Activated T-helper 1 cell treated with Interleukin-2 at 50 U/mL for 16 hours (primary cell): ENCODE measurements at places on chromosomes 1 and 21.

GRCh38 chr21:45972353-45972715 lies 9.2 kb upstream of the COL6A1 start:
- no peak for DNase-seq

DNA sequence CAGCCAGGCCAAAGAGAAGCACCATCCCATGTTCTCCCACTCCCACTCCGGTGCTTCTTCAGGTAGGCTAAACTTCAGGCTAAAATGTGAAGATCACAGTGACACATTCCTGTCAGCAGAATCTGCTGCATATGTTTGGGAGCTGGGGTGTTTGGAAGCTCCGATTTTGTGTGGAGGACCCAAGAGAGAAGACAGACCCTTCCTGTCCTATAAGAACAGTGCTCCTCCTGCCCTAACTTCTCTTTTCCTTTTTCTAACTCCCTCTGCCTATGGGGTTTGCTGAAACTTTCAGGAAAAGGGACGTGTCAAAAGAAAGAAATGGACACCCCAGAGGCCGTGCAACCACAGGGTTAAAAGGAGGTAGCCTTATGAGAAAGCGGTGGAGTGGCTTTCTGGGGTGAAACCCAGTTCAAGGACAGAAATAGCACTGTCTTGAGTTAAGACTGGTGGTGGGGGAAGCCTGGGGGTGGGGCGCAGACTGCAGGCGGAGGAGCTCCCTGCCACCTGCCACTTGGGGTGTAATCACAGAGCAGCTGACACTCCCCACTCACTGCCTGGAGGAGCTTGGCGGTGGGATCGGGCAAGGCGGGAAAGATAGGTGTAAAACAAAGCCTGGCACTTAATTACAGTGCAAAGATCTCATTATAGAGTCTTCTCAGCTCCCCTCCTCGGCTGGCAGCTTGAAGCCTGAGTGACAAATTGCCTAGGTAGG lies 645 bp upstream of the TLR5 start:
- no peak for DNase-seq

DNA sequence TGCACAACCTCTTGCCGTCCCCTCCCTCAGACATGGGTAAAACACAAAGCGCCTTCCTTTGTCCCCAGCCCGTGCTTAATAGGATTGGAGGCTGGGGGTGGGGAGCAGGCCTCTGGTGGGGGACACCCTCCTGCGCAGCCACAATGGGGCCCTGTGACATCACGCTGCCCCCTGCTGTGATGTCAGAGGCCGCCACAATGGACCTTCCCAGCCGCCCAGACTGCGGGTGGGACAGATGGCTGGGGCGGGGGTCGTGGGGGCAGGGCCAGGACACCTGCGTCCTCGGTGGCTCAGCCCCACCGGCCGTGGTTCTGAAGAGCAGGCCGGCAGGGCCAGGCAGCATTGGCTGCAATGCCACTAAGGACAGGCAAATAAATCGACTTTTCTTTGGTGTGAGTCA lies 39.9 kb downstream of the EPHA2 start:
- no peak for DNase-seq

DNA sequence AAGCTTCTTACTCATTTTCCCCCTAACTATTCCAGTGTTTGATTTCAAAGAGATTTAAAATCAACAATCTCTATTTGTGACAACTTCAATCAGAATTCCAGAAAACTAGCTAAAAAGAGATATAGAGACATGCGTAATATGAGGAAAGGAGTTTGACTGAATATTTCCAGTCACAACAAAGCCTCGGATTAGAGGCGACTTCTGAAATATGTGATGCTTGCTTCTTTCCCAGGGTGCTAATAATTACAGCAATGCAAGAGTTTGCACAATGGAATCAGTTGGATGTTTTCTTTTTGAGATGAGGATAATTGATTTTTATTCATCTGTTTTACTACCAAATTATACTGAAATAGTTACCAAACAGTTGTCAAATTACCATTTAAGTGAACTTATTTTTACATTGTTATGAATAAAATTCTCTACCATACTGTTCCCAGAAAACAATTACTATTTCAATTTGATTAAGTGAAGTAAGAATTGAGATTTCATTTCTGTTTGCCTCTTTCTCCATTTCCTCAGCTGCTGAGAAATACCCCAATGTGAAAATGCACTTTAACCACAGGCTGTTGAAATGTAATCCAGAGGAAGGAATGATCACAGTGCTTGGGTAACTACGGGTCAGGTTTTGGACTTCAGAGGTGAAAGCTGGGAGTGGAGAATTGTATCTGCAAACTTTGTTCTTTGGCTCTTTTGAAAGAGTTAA lies 28.1 kb downstream of the KMO start:
- DNase-seq, result no peak

- DNase-seq, result no peak
Observed at GRCh38 chr1:150789396-150789795, 18.7 kb downstream of the CTSK start.

DNA sequence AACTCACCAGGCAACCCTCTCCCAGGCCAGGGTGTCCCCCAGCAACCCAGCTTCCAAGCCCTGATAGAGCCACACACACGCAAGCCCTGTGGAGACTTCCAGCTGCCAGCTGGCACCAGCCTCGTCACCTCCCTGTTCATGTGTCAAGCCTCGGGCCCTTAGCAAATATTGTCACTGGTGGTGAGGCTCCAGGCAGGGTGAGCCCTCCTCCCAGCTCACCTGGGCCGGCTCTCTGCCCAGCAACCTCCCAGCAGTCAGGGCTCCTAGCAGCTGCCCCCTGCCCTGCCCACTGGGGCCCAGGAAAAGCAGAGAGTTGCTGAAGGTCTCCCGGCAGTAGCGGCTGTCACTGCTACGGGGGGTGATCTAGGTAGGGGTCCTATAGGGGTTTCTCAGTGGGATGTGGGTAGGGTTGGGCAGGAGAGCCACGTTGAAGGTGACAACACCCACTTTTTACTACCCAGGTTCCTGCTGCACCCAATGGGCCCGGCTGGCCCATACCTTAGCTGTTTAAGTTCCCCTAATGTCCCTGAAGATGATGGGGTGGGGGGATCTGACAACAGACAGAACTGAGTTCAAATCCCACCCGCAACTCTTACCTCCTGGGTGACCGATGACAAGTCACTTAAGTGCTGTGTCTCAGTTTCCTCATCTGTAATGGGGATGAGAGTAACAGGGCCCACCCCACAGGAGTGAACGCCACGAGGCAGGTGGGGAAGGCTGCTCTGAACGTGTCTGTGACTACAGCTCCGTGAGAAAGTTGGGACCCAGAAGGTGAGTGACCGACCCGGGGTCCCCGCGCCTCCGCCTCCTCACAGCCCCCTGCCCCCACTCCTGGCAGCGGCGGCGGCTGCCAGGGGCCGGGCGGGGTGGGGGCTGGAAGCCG lies 678 bp downstream of the TTC39A start:
- DNase-seq, result no peak

DNA sequence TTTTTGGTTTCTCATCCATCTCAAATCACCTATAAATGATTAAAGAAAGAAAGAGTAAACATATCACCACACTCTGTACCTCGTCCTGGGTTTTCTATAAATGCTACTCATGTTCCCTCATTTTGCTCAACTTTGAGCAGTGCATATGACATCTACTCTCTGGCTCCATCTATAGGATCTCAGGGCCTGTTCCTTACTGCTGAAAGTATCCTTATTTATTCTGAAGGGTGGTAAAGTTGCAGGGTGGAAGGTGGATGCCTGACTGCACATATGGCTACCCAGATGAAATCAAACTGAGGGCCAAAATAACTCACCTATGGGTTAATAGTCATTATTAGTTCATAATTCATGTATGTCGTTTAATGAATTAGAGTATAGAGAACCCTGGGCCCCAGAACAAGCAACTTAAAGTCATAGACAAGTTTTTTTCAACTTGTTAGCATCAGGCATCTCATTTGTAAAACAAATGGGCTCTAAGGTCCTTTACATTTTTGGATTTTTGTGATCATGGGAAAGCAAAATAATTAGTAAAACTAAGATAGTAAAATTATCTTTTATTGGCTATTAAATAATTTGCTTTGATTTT lies 46.5 kb downstream of the NCF2 start:
- no peak for DNase-seq

GRCh38 chr1:110008971-110009565 lies 24.5 kb downstream of the AHCYL1 start:
- DNase-seq, result no peak

DNA sequence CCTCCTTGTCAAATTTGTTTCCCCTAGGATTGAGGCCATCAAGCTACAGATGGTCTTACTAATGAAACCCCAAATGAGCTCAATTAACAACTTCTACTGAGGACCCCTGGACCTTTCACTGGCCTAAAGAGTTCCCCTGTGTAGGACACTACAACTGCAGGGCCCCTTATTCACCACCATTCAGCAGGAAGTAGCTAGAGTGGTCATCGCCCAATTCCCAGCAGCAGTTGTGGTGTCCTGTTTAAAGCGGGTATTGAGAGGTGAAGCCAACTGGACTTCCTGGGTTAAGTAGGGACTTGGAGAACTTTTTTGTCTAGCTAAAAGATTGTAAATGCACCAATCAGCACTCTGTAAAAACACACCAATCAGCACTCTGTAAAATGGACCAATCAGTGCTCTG lies 1466.9 kb downstream of the KCNT2 start:
- DNase-seq, result no peak

GRCh38 chr21:35696644-35697043 lies 363.7 kb downstream of the SETD4 start:
- DNase-seq, result no peak

- DNase-seq, result no peak
Observed at GRCh38 chr1:53270107-53270506, 31.8 kb upstream of the MAGOH start.

GRCh38 chr1:220655509-220655908 lies 34.7 kb upstream of the C1orf115 start:
- DNase-seq, result no peak

DNA sequence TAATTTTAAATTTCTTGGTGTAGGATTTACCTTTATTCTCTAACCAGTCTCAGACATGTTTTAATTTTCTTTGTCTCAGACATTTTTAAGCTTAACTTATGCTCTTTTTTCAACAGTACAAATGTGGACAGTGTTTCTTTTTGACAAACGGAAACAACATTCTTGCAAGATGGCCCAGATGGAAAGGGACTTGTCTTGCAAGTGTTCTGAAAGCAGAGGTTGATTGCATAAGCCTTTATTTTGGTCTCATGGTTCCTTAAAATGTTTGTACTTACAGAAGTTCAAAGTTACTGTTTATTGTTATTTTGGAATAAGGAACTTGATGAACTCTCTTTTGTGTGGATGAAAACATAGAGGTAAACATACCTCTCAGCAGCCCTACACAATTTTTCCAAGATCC lies 22.9 kb downstream of the SMAP2 start:
- DNase-seq, result no peak

DNA sequence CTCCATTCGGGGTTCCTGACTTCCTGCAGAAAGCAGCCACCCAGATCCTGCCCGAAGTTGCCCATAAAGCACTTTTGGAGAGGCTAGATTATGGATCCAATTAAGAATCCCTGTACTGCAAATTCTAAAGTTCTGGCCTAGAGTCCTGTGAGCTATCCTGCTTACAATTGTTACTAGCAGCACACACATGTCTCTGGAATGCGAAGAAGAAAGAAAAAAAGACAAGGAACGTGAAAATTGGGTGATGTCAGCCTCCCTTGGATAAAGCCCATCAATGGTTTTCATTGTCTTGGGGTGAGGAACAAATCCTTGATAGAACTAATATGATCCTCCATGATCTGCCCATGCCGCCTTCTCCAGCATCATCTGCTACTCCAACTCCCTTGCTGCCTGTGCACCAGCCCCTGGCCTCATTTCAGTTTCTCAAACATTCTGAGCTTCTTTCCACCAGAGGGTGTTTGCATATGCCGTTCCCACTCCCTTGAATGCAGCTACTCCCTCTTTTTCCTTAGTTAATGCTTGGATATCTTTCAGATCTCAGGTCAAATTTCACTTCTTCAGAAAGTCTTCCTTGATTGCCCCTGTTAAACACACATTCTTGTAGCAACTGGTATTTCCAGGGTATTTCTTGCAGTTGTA lies 94.0 kb downstream of the ST6GALNAC5 start:
- DNase-seq, result no peak

DNA sequence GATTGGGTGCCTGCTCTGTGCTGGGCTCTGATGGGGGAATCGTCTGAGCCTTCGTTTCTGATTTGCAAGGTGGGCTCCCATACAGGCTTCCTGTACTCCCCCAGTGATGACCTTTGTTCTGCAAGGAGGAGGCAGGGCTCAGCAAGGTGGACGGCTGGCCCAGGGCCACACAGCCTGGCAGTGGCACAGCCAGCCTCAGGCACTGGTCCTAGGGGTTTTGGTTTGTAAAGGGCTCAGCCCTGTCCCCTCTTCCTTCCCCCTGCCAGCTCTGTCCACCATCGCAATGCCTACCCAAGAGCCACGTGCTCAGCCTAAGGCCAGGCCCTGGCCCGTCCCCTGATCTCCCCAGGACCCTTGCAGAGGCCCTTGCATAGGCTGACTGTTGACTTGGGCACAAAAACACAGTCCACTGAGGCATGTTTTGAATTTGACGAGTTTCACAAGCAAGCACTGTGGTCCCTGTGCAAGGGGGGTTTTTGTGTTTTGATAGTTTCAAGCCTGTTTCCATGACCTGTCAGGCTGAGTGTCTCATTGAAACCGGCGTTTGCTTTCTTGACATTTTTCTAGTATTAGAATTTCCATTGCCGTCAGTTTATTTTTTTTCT lies 39.5 kb upstream of the TNFRSF1B start:
- no peak for DNase-seq
